ENCODE measurements at places on chromosomes 11 and 22.

DNA sequence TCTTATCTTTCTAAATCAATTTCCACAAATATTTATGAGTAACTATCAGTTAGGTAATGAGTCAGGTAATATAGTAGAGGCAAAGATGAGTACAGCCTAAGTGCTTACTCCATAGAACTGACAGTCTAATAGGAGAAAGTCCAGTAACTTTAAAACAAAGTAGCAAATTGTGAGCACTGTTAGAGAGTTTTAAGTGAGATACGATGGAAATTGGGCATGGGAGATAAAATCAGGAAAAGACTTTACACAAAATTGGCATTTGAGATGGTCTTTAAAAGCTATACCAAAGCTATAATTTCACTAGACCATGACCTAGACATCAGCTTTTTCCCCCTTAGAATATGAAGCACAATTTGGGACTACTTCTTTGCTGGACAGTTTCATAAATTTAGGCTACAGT, 113.7 kb downstream of the CSTPP1 start:
- no peak for DNase-seq

GRCh38 chr11:31960126-31960525, 130.7 kb upstream of the RCN1 start:
- DNase-seq = no peak

DNA sequence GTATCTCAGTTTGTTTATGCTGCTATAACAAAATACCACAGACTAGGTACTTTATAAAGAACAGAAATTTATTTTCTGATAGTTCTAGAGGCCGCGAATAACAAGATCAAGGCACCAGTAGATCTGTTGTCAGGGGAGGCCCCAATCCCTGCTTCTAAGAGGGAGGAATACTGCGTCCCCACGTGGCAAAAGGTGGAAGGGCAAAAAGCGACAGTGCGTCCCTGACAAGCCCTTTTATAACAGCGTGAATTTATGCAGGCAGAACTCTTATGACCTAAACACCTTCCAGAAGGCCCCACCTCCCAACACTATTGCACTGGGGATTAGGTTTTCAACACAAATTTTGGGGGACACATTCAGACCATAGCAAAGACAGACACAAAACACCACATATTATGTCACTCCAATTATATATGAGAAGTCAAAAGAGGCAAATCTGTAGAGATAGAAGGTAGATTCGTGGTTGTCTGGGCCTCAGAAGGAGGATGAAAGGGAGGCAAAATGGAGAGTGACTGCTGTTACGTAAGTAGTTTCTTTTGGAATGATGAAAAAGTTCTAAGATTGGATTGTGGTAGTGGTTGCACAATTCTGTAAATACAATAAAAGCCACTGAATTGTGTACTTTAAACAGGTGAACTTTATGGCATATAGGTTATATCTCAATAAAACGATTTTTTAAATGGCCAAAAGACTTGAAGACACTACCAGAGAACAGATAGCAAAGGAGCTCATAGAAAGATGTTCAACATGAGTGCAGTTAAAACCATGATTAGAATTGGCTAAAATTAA, 30.1 kb upstream of the TNRC6B start:
- no peak for DNase-seq

DNA sequence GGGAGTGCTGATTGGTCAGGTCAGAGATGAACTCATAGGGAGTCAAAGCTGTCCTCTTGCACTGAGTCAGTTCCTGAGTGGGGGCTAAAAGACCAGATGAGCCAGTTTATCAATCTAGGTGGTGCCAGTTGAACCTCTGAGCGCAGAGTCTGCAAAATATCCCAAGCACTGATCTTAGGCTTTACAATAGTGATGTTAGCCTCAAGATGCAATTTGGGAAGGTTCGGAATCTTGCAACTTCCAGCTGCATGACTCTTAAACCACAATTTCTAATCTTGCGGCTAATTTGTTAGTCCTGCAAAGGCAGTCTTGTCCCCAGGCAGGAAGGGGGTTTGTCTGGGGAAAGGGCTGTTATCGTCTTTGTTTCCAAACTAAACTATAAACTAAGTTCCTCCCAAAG, 92.3 kb upstream of the PARVA start:
- DNase-seq = no peak

- DNase-seq = no peak
Measured at GRCh38 chr11:15665368-15665871, 550.7 kb downstream of the INSC start.

DNA sequence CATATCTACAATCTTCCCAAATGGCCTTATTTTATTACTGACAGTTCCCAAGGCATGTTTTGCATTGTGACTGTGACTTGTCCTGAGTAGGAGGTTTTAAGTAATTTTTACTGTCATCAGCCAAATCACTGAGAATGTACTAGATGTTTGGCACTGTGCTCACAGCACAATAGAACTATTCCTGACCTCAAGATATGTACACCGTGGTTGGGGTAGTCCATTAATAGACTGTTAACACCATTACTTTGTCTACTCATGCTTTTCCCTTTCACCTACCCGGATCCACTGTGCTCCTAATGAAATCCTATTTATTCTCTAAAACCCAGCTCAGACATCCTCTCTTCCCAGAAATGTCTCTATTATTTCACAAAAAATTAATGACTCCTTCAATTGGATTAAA, 168.7 kb upstream of the TENM4 start:
- no peak for DNase-seq

DNA sequence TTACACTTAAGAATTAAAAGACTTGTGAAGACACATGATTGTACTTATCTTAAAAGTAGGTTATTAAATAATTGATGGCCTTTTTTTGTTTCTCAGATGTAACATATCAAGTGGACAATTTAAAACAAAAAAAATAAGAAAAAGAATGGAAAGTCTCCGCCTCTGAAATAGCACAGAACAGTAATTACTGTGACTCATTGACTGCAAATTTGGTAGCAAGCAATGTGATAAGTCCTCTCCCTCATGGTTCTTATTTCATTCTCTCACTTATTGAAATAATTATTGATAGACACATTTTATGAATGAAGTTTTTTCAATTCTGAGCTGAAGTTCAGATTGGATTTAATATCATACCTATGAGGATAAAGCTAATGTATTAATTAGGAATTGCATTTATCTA, 717.9 kb upstream of the LUZP2 start:
- no peak for DNase-seq

DNA sequence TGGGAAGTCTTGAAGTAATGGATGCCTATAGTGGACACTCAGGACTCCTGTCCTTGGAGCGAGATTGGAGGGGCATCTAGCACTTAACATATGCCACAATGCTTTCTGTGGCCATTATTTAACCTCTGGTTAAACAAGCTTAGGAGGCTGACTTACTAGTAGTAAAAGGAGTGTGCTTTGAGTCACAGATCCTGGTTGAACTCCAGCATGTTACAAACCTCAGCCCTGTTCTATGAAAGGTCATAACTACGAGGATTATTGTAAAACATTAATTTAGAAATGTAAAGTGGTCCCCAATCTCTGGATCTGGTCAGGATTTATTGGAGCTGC, 1.1 kb upstream of the LBHD1 start:
- DNase-seq = no peak

DNA sequence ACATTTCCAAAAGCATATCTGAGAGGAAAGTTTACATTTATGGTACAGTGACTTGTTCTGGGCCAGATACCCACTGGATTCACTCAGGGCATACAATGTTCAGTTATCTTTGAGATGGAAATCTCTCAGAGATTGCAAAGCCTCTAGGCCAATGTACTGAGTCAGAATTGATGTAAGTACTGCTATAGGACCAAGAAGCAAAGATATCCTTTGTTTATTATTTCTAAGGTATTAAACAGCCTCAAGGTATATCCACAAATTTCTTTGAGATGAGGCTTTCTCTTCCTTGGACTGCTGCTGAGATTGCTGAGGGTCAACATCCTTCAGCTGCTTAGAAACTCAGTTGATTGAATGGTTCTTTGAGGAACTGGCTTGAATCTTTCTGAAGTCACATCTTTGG, 484.0 kb downstream of the METTL15 start:
- no peak for DNase-seq

DNA sequence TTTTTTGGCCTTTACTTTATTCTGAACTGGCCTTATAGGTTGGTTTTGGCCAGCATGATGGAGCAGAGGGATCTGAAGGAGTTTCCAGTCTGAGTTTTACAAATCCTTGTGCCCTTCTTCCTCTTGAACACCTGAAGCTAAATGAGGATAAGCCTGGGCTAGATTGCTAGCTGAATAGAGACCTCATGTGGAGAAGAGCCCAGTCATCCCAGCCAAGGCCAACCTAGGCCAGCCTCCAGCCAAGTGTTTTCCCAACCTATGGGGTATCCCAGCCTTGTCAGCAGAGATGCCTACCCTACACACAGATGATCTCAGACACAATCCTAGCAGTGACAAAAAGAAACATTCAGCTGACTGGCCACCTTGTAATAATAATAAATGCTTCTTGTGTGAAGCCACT, 966 bp upstream of the CASP12 start:
- no peak for DNase-seq

DNA sequence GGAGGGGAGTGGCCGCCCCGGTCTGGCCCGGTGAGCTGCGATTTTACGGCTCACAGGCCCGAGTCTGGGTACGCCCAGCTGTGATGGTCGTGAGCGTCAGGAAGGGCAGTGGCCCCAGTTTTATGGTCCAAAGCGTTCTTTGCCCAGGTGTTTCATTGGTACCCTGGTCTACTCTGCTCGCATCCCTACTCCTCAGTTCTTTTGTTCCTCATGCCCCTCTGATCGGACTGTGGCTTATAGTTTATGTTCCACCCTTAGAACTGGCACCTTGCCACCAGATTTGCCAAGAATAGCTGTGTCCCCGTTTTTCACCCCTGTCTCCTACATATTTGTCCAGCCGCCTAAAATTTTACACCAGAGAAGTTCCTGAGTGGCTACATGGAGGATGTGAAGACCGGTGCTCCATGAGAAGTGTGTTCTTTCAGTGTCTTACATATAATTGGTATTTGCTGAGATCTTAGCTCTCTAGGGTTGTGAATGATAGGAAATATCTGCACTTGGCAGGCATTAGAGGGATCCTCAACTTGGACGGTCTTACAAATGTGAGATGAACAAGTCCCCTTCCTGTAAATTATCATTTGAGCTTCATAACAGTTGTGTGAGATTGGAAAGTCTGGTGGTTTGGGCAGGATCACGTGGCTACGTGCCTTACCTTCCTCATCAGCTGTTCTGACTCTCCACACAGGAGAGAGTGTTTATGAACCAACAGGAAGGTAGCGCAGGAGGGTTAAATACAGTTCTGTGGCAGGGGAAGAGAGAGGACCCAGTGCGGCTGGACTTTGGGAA, 1.1 kb downstream of the PANX1 start:
- no peak for DNase-seq

- DNase-seq = no peak
Measured at GRCh38 chr11:117535201-117535849, 207.7 kb downstream of the CEP164 start.

DNA sequence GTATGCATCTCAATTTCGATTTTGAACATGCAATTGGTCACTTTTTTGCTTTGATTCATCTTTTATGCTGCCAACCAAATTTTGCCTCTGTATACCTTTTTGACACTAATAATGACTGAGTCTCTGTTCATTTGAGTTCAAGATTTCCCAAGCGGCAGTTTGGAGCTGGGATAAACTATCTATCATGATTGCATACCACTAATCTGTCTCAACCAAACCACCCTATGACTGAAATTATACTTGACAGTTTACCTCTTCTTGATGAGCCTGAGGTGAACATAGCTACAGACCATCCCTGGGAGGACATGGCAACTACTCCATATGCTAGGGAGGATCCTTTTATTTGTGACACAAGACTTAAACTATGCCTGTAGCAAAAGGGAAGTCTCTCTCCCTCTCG, 146.2 kb downstream of the PAX6 start:
- DNase-seq = no peak

DNA sequence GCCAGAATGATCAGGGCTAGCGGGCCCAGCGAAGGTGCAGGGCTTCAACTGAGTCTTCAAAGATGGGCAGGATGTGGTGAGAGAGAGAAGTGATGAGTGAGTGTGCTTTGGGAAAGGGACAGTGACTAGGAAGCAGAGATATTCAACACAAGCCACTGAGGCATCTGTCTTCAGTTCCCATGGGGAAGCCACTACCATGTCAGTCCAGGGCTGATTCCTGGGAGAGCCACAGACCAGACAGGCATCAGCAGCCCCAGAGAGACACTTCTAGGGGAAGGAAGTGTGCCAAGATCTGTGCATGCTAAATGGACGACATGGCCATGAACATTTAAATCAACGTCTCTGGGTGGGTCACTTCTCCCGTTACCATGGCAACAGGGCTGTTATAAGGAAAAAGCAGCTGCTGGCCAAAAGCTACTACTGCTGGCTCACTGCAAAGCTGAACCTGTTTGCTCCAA, 28.5 kb downstream of the P4HA3 start:
- no peak for DNase-seq

GRCh38 chr11:101321222-101321621, 191.6 kb upstream of the PGR start:
- no peak for DNase-seq

- DNase-seq = no peak
Measured at GRCh38 chr22:24973872-24974271, 21.4 kb downstream of the KIAA1671 start.

- DNase-seq = no peak
Measured at GRCh38 chr11:45859661-45860140, 12.4 kb downstream of the CRY2 start.

DNA sequence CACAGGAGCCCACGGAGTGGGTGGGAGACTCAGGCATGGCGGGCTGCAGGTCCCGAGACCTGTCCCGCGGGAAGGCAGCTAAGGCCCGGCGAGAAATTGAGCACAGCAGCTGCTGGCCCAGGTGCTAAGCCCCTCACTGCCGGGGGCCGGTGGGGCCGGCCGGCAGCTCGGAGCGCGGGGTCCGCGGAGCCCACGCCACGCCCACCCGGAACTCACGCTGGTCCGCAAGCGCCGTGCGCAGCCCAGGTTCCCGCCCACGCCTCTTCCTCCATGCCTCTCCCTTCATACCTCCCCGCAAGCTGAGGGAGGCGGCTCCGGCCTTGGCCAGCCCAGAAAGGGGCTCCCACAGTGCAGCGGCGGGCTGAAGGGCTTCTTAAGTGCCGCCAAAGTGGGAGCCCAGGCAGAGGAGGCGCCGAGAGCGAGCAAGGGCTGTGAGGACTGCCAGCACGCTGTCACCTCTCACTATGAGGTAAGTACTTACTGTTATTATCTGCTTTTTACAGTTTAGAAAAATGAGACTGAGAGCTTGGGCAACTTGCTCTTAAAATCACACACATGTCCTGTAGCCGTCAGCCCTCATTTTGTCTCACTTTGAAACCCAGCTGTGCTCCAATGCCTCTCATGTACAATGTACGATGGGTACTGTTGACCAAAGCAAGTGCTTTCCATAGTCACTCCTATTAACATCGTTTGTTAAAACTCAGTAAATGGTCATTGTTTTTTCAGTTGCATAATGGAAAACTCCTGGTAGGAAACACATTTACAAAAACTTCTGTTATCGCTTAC, 12.2 kb upstream of the OR10D3 start:
- no peak for DNase-seq

- DNase-seq = no peak
Measured at GRCh38 chr11:118124929-118125535, 27.6 kb downstream of the SCN4B start.

- no peak for DNase-seq
Measured at GRCh38 chr11:113075586-113076095, 114.4 kb downstream of the NCAM1 start.

DNA sequence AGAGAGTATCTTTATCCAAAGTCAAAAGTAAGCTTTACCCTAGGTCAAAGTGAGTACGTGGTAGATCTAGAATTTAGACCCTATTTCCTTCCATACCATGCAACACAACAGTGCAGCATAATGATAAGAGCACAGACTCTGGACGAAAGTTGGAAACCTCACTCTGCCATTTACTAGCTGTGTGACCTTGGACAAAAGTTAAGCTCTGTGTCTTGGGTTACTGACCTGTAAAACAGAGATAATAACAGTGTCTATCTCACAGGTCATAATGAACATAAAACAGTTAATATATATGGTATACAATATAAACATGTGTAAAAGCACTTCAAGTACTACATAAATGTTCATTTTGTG, 13.6 kb upstream of the CHRNA10 start:
- DNase-seq = no peak

Data from activated naive CD4-positive, alpha-beta T cell treated with Interleukin-2 at 50 U/mL for 16 hours (primary cell).